LHCN-M2 (cell line): ENCODE measurements at places on chromosomes 5 and 9.

- DNase-seq: no peak
Observed at GRCh38 chr9:88529496-88529895, 5.5 kb upstream of the NXNL2 start.

- no peak for DNase-seq
Observed at GRCh38 chr5:134547066-134547465, 21.6 kb downstream of the JADE2 start.

DNA sequence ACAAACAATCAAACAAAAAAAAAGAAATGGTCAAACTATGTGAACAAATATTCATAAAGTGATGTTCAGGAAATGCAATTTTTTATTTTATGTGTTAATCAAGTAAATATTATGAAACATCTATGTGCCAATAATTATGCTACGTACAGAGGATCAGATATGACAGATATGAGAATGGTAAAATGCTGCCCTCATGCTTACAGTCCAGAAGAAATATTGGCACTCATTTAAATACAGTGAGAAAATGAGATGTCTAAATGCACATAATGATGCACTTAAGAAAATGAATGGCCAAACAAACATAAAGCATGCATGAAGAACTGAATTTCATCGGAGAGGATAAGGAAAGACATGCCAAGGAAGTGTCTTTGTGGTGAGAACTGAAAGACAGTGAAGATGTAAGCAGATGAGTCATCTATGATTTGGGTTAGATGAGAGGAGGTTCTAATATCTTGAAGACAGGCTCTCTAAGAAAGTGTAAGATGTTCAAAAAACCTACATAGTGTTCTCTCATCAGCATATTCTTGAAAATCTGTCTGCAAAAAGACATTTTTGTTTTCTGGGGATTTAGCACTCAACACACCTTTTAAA lies 1231.1 kb upstream of the ACO1 start:
- peak; percentile 32 for DNase-seq

DNA sequence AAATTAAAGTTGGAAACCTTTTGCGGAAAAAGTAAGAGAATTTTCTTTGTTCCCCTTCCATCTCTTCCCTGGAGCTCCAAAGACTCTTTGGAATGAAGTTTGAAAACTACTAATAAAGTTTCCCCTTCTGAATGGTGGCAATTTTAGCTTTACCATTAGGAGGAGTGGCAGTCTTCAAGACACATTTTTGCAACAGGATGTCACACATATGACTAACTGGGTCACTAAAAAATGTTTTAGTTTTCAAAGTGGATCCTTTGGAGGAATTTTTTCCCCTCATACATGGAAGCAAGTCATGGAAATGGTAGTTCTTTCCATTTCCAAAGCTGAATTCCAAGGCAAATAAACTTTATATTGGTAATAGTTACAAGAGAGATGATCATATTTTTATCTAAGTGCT lies 15.6 kb downstream of the FBXO4 start:
- no peak for DNase-seq

- no peak for DNase-seq
Observed at GRCh38 chr9:23596913-23597634, 229.0 kb downstream of the ELAVL2 start.

- no peak for DNase-seq
Observed at GRCh38 chr5:120507800-120508463, 43.8 kb downstream of the PRR16 start.

DNA sequence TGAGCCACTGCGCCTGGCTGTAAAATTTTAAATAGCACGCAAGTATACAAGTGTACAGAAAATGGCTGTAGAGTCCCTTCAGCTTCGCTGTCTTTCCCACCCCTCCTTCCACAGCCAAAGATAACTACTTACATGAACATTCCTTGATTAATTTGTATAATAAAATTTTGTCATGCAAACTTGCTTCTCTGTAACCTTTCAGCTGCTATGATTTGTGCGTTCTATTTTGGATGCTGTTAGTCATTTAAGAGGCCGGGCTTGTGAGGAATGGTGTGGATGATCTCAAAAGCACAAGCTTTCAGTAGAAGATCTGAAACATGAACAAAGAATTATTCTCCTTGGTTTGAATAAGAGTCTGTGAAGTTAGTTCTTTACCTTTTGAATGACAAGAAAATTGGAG lies 115.0 kb upstream of the TLE1 start:
- DNase-seq: peak; percentile 50

- peak; percentile 58 for DNase-seq
Observed at GRCh38 chr9:131349881-131350563, 43.9 kb upstream of the PRRC2B start.

- DNase-seq: no peak
Observed at GRCh38 chr5:132677682-132678400, 4.1 kb downstream of the IL4 start.

DNA sequence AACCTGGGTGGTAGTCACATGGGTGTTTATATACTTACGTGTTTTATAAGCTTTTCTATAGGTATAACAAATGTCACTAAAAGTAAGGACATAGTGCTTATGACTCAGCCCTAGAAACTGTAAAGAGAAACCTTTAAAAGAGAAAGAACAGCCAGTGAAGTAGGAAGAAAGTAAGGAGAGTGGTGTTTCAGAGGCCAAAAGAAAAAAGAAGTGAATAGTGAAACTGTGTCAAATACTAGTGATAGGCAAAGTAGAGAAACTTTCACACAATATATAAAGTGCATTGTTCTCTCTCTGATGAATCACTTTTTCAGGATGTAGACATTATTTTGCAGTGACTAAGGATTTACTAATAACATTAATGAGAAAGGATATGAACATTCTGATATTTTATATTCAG lies 74.2 kb upstream of the SUSD1 start:
- peak; percentile 29 for DNase-seq

- no peak for DNase-seq
Observed at GRCh38 chr5:75054134-75054930, 2.0 kb upstream of the GCNT4 start.

GRCh38 chr5:105726093-105726492 lies 1944.6 kb downstream of the EFNA5 start:
- no peak for DNase-seq

DNA sequence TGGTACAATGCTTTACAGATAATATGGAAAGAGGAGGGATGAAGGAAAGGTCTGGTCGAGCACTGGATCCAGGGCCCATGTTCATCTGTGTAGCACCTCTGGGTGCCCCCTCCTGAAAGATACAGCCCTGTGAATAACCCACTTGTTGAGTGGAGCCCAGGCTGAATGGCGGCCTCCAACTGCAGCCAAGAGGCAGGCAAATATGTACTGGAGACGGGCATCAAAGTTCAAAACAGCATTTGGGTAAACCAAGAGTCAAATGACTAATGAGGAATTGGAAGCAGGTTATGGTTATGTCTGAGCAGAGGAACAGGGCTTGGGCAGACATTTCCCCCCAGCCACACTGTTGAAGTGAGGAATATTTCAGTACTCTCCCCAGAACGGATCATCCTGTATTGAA lies 1.1 kb downstream of the C9 start:
- DNase-seq: no peak

GRCh38 chr9:1929722-1930244 lies 85.4 kb upstream of the SMARCA2 start:
- DNase-seq: no peak

DNA sequence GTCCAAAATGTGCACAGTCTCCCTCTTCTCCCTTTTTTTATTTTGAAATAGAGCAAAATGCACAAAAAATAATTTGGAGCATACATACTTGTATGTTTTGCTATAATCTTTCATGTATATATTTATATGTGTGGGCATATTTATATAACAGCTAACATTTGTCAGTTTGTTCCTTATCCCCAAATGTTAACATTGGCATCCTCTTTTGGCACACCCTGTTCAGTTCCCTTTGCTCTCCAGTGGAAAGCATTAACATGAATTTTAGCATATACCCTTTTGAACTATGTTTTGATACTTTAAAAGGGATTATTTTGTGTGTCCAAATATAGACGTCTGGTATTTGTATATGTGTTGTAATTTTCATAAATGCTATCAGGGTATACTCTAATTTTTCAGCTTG lies 306.2 kb downstream of the ARHGAP26 start:
- DNase-seq: no peak

DNA sequence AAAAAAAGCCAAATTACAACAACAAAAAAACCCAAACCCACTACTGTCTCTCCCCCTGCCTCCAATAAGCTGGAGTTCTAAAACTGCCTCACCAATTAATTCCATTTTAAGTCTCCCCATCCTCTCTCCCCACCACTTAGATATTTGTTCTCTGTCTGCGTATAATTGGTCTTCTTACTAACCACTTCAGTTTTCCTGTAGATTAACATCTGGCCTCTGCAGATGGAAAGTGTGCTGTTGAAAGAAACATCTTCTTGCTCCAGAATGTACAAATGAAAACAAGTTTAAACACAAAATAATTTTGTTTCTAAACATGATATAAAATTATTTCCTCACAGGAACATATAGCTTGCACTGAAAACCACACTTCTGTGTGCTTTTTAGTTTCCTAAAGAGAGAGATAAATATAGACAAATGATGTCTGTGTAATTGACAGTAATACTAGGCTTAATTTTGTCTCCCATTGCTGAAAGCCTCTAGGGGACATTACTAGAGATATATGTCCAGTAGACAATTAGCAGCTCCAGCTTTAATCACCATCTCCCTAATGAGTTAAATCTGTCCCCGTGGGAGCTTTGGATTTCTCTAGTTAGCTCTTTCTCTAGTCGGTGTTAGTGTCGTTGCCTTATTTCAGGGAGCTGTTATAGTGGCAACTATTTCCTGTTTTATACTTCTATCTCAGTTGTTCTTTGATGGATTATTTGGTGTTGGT lies 164.0 kb downstream of the ARHGAP26 start:
- DNase-seq: no peak

DNA sequence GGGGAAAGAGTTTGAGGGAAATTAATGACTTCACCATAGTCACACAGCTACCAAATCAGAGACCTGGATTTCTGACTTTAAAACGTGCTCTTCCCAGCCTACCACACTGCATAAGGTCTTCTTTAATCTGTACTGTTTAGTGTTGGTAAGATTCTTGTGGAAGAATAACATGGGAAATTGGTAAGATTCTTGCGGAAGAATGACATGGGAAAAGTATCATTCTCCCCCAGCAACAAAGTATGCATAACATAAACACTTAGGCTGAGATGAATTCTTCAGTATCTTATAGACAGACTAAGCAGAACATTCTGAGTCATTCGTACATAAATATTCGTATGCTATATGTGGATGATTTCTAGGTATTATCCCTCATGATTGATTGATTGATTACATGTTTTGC lies 170.4 kb downstream of the FOCAD start:
- no peak for DNase-seq

DNA sequence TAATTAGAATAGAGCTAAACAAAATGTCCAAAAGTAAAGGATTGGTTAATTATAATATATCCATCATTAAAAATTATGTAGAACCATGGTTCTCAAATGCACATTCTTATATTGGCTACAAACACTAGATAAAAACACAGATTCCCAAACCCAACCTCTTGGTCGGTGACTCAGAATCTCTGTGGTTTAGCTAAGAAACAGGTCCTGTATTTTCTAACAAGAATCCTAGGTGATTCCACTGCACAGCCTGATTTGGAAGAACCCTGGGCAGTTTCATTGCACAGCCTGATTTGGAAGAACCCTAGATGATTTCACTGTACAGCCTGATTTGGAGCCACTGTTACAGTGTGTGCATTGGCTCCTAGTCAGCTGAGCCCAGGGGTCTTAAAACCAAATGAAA lies 67.9 kb downstream of the KIAA1958 start:
- peak; percentile 50 for DNase-seq

DNA sequence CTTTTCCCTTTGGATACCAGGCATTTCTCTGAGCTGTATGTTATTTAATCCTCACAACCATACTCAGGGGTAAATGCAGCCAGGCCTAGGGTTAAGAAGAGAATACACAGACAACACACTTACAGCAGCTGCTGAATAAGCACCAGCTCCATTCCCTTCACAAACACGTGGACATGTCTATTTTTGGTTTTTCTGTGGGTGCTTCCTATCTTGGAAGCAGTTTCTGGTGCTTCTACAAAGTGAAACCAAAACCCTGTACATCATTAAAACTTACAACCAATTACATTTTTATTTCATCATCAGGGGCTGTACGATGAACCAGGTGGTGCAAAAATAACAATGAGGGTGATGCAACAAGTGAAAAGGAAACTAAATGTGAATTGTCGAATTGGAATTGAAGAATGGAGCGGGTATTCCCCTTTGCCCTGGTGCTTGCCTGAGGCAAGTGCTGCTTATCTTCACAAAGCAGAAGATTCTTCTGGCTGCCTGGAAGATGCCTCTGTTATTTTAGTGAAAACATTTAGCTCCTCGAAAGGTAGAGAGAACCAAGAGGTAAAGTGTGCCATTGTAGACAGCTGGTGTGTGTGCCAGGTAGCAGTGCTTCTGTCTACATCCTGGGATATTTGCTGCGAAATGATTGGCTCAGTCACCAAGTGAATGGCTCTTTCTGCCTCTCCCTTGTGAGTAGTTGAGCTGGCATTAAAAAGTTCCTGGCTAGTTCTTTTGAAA lies 18.6 kb upstream of the IFNB1 start:
- DNase-seq: peak; percentile 60

GRCh38 chr9:113403646-113404045 lies 2.6 kb upstream of the ALAD start:
- DNase-seq: no peak

DNA sequence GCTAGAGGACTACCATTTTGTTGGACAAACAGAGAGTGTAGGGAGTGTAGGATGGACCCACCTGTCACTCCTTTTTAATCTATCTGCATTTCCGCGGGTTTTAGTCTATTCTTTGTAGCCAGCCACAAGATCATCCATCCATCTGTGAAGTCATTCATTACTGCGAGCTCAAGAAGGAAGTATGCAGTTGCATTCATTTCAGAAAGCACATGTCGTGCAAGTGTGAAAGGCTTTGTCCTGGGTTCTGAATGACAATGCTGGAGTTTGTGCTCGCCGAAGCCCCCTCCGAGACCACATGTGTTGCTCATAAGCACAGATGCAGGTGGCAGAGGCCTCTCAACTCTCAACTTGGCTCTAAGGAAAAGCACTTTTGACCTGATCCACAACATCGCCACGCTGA lies 70.3 kb upstream of the BASP1 start:
- no peak for DNase-seq

- no peak for DNase-seq
Observed at GRCh38 chr5:83353231-83353630, 118.3 kb upstream of the VCAN start.
